IPS-NIHi11 (cell line): ENCODE measurements at places on chromosomes 16 and 17.

GRCh38 chr17:78358538-78359320 lies 1.1 kb downstream of the SOCS3 start:
- no peak for DNase-seq

GRCh38 chr17:75459246-75459589 lies 2.8 kb downstream of the TMEM94 start:
- DNase-seq, result no peak

- no peak for DNase-seq
Measured at GRCh38 chr17:10323812-10324610, 48.8 kb downstream of the MYH13 start.

- peak; percentile 68 for DNase-seq
Measured at GRCh38 chr17:15262291-15263205, 2.6 kb downstream of the PMP22 start.

- DNase-seq, result peak; percentile 68
Measured at GRCh38 chr16:84406006-84406963, 37.9 kb downstream of the ATP2C2 start.

DNA sequence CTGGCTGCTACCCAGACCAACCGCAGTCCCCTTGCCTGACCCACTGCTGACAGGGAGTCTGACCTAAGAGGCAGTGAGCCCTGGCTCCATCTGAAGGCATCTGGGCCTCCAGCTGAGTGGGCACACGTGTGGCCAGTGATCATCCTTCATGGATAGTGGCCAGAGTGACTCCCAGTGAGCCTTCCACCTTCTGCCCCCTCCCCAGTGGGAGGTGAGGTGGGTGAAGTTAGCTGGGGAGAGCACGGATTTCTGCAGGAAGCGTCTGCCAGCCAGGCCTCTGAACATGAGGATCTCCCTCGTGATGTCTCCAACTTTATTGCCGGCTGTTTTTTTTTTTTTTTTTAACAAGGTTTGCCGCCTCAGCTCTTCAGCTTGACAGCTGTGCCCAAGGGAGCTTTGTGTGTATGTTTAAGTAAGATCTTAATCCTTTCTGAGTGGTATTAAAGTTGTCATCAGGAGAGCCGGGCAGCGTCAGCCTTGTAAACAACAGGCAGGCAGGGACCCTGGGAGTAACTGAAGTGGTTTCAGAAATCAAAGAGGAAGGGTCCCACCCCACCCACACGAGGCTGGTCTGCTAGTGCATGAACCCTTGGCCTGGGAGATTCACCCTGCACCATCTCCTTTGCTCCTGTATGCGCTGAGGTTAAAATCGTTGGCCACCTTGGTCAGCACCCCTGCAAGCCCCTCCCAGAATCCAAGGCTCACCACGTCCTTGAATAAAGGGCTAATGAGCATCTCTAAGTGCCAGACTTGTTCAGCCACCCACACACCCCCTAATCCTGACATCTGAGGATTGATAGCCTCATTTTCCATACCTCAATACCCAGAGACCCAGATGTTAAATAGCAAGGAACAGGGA lies 33.3 kb downstream of the RHBDL3 start:
- peak; percentile 5 for DNase-seq

- no peak for DNase-seq
Measured at GRCh38 chr16:1045310-1045992, 27.1 kb upstream of the SSTR5 start.

DNA sequence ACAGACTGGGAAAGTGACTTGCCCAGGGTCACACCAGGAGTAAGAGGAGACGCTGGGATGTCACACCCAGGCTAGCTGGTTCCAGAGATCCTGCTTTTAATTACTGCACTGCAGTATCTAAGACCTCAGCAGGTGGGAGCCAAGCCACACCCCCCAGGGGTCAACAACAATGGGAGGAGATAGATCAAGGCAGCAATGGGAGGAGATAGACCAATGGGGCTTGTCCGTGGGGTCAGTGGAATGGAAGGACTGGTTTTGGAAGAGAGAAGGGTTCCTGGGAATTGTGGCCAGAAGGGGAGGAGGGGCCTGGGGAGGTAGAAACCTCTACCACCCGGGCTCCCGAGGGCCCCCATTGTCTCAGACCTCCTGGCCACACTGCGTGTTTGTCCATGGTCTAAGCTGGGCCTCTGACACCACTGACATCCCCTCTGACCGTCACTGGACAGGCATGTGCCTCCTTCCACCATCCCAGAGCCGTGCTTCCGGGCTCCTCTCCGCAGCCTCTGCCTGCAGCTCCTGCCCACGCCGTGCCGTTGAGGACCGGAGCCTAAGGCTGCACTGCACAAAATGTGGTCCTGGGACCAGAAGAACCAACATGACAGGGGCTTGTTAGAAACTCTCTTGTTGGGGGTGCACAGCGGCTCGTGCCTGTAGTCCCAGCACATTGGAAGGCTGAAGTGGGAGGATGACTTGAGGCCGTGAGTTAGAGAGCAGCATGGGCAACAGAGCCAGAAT lies 69.8 kb upstream of the RPH3AL start:
- peak; percentile 21 for DNase-seq

- no peak for DNase-seq
Measured at GRCh38 chr17:72249441-72249840, 128.6 kb downstream of the SOX9 start.

DNA sequence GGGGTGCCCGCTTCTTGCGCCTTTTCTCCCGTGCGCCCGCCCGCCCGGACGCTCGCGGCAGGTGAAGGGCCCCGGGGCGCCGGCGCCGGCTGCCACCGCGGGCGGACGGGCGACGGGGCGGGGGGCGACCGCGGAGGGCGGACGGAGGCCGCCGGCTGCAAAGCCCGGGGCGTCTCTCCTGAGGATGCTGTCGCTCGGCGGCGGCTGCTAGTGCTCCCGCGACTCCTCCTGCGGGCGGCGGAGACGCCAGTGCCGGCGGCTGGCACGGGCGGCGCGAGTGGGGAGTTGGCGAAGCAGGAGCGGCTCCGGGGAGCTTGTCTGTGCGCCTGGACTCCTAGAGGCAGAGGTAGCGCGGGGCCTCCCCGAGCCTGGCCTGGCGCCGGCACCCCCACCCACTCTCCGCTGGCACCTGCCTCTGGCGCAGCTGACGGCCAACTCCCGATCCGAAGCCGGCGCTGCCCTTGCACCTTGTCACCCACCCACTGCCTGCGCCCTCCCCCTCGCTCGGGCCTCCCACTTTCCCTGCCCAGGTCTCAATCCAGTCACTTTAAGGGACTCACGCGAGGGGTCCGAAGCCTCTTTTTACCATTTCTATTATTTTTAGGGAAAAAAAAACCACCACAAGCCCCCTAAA lies at the start of gene FAM20A:
Gene FAM20A (minus strand): TSS at position 437 of the 634 bp plus-strand sequence. CDS start 701 bp downstream, outside the sequence.
- DNase-seq, result peak; percentile 55

GRCh38 chr16:78677181-78677731 lies 577.8 kb downstream of the WWOX start:
- no peak for DNase-seq

DNA sequence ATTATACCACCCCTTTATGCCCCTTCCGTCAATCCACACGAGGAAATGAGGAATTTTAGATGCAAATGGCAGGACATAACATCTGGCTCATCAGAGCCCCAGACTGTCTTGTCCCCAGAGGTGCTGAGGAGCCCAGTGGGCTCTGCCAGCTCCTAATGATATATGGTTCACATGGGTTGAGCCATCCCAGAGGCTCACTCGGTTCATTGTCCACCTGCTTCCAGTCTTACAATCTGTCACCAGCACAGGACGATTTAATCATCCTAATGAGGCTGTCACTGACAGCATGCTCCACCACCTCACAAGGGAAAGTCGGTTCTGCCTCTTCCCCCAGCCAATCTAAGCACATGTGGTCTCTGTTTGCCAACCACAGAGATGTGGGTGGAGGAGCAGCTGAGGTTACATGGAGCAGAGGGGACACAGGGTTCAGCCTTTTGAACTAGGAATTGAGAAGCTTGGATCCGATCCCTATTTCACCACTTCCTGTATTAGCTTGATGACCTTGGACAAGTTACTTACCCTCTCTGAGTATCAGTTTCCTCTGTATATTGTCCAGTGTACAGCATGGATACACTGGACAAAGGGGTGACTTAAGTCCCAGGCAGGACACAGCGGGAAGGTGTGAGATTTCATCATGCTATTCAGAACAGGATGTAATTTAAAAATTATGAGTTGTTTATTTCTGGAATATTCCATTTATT lies 27.0 kb upstream of the DHX8 start:
- DNase-seq, result no peak

DNA sequence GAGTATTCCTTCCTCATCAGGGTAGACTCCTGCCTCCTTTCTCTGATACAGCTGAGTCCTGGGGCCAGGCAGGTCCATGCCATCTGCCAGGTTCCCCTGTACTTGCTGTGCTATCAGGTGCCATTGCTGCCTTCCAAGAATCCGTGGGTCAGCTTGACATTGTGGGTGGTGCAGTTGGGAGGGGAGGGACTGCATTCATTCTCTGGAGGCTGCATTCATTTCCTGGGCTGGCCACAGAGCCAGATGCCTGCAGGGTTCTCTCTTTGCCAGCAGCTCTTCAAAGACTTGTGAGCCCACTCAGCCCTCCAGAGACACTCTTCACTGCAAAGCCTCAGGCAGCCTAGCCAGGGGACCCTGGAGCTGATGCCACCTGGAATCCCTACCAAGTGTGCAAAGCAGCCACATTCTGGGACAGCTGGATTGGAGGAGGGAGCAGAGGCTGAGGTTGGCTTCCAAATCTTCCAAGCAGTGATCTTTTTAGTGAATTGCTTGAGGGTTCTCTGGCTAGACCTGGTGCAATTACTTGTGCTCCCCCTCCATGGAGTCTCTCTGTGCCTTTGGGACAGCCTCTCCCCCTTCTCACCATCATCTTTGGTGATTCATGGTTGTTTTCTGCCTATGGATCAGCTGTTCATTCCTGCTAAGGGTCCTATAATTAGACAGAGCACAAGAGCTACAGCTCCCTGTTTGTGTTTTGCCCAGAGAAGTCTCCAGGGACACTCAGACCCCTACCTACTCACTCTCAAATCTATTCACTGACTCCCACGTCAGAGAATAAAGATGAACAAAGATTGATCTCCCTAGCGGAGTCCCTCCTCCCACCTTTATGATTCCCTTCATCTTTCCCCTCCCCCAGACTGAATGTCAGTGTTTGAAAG lies 20.9 kb downstream of the ANKFN1 start:
- no peak for DNase-seq

- no peak for DNase-seq
Measured at GRCh38 chr17:45335721-45336120, 18.9 kb upstream of the MAP3K14 start.

GRCh38 chr16:57473176-57473840 lies 10.8 kb downstream of the POLR2C start:
- DNase-seq, result no peak
